NCI-H1436 treated with DMSO at 0.1 percent for 48 hours (cell line): ENCODE measurements at places on chromosomes 4 and X.

- peak; percentile 63 for DNase-seq
Measured at GRCh38 chrX:110210417-110211139, 107.3 kb downstream of the AMMECR1 start.

DNA sequence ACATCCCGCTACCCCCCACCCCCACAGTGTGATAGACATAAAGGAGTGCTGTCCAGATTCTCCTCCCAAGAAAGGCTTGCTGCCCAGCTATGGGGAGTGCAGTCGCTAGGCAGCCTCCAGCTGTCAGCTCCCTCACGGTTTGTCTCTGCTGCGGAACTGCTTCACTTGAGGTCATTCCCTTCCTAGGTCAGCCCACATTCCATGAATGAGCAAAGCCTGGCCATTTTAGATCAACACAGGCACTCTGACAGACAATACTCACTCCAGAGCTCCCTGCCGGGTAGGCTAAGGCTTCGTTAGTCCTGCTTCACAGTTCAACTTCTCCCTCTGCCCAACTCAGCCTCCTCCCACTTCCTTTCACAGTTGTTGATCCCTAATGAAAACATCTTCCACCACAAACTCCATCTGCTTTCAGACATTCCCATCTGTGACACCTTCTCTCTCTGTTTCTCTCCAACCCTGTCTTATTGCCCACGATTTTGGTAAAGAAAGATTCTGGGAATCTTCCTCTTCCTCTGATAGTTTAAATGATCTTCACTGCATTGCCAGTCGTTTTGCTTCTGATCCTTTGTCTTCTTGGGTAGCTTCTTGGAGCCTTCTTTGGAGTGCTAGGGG lies 318.9 kb upstream of the F9 start:
- no peak for DNase-seq

DNA sequence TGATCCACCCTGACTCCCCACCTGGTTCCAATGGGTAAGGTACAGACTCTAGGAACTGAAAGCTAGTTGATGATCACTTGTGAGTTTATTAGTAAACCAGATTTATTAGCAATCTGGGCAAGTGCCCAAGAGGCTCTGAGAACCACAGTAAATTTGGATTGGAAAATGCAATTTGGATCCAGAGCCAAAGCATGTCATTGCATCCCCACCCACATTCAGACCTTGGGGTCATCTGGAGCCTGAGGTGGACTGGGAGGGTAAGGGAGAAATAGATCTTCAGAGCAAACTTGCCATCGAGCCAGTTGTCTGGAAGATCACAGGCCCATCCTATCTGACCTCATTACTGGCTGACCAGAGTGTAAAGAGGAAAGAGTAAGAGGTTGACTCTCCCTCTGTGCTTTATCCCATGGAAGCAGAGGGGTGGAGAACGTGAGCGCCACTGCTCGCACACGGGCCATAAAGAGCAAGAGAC lies 78.7 kb upstream of the RASGEF1B start:
- no peak for DNase-seq

- no peak for DNase-seq
Measured at GRCh38 chr4:169795585-169795984, 37.8 kb upstream of the HPF1 start.

- DNase-seq = no peak
Measured at GRCh38 chr4:38149997-38150671, 189.9 kb downstream of the PTTG2 start.

- no peak for DNase-seq
Measured at GRCh38 chr4:145730026-145730425, 50.1 kb downstream of the C4orf51 start.

GRCh38 chr4:33724685-33725084 lies 2519.6 kb downstream of the ARAP2 start:
- DNase-seq = no peak

DNA sequence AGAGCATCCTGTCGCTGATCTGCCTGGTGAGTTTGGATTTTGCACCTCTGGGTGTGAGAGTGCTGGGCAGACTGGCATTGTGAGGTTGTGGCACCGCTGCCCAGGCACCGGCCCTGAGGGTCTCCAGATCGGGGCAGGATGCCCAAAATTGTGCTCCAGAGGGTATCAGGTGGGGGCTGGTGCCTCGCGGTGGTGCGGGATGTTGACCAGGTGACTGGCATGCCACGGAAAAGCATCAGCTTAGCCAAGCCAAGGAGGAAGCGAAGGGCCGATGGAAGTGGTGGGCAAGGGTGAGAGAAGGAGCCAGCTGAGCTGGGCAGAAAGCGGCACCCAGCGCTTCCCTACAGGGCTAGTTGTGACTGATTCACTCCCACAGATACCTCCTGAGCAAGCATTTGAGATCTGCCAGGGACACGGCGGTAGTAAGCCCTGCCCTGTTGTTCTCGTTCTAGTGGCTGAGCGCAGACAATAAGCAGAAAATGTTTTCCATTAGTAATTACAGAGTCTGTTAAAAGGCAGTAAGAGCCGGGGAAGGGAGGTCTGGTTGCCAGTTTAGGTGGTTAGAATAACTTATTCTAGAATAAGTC lies 809 bp downstream of the ZFP92 start:
- no peak for DNase-seq

GRCh38 chr4:168631241-168632162 lies 134.7 kb downstream of the PALLD start:
- DNase-seq = no peak

GRCh38 chr4:188780686-188781085 lies 641.4 kb downstream of the TRIML1 start:
- DNase-seq = no peak

DNA sequence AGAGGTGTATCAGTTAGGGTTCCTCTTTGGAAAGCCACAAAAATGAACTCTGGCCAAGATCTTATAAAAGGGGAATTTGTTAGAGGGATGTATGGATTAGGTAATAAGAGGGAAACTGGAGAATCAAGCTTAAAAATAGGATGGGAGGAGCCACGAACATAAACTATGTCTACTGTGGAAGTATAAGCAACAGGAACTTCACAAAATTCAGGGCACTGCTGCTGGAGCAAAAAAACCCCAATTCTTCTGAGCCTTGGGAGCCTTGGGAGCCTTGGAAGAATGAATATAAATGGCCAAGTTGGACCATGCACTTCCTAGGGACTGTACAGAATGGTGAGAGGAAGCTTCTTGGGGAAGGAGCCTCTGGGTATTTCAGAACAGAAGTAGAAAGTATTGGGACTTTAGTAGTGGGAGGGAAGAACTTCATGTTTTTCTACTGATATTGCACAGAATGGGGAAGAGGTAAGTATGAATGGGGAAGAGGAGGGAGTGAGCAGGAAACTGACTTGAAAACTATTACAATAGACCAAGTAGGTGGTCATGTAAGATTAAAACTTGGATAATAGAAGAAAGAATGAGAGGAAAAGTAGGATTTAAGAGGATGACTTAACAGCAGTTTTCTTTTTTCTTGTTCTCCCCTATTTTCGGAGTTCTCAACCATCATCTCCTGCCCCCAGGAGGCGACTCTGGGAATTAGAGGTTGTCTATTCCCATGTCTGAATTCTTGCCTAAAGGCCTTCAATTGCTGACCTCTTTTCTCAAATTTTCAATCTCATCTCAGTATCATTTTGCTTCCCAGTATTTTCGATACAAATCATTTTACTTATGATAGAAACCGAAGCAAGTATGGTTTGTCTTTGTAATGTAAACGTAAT lies 44.4 kb upstream of the TAPT1 start:
- DNase-seq = no peak

DNA sequence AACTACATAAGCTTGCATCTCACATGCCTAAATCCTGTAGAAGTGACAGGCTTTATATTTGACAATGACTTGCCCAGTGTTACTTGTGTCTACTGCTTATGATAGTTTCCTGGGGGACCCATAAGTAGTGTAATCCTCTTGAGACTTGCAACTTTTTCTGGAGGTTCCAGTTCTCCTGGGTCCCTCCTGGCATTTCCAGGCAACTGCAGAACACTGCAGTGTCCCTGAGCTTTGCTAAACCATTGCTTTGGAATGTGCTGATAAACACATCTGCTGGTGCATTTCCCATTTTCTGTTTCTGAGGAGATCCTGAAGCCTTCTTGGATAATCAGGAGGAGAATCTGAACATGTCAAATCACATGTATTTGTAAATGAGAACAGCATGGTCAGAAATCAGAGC lies 82.0 kb downstream of the ANOS1 start:
- DNase-seq = no peak
